ENCODE measurements at places on chromosomes 6 and 20.

DNA sequence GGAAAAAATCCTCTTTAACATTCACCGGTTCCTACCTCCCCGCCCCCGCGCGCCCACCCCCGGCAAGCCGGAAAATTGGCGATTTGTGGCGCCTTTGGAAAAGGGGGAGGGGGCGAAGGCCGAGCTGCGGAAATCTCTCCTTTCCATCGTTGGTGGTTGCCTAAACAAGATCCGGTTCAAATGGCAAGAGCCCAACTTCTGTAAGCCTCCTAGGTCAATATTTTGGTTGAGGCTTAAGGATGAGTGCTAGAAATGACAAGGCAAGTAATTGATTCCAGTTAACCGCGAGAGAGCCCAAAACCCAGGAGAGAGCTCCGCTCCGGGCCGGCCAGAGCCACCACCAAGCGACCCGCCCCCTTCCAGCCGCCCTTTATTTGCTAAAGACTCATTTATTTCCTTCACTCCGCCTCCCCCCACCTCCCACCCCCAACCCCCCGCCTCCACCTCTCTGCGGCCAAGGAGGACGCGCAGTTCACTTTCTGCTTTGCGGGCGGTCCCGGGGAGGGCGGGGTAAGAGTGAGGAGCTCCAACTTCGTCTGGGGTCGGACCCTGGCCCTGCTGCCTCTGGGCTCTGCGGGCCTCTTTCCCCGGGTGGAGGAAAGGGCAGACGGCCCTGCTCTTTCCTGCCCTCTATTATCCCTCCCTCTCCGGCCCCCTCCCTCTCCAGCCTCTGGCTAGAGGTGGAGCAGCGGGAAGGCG, 838 bp upstream of the NKX2-2 start:
- no peak for DNase-seq

- no peak for DNase-seq
These were observed 121.1 kb downstream of the CENPW start for GRCh38 chr6:126461045-126461444.

DNA sequence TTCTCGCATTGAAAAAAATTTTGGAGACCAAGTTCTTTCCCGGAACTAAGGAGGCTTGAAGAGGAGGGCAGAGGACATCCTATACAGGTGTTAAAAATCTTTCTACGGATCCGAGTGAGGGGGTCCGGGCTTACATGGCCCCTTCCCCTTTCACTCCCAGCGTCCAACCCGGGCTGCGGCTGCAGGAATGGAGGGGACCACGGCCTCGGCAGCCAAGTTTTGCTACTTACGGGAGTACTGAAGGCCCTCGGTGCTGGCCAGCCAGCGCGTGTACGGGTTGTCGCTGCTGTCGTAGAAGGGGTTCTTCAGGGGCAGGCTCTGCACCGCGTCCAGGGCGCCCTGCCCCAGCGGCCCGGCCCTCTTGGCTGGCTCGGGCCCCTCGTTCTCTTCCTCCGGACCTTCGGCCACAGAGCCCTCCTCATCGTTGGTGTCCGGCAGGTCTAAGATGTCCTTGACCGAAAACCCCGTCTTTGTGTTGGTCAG, 642 bp downstream of the NKX2-2 start:
- DNase-seq = no peak

- DNase-seq = no peak
These were observed 3.7 kb upstream of the NEDD9 start for GRCh38 chr6:11236076-11236750.

GRCh38 chr6:126540161-126540560, 200.2 kb downstream of the CENPW start:
- no peak for DNase-seq

DNA sequence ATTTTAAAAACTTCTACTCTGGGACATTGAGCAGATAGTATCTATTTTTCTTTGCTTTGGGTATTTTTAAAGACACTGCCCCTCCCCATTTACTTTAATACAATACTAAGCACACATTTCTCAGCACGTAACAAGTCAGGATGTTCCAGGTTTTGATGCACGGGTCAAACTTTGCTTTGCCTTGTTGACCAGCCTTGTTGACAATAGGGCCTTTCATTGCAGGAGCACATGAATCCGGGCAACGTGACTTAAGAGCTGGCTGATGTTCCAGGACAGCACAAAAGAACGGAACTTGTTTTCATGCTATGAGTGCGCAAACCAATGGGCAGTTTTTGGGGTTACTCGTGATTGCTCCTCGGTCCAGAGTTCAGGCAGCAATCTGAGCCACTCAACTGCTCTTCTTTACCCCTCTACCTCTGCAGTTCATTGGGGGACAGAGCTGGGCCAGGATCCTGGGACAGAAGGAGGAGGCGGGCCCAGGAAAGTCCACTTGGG, 78.6 kb upstream of the SLC22A16 start:
- no peak for DNase-seq

GRCh38 chr6:104639668-104640067, 220.1 kb downstream of the HACE1 start:
- no peak for DNase-seq
